ENCODE measurements at places on chromosomes 1 and 21.

DNA sequence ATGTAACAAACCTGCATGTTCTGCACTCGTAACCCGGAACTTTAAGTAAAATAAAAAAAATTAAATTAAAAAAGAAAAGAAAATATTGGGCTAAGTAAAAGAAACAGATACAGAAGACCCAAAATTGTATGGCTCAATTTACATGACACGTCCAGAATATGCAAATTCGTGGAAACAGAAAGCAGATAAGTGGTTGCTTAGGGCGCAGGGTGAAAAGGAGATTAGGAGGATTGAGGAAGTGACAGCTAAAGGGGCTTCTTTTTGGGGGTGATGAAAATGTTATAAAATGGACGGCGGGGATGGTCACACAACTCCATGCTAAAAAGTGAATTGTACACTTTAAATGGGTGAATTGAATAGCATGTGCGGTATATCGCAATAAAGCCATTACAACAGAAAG lies 27.4 kb upstream of the ZBTB21 start:
- no peak for DNase-seq

GRCh38 chr1:214361636-214362035 lies 80.7 kb downstream of the SMYD2 start:
- DNase-seq = no peak

DNA sequence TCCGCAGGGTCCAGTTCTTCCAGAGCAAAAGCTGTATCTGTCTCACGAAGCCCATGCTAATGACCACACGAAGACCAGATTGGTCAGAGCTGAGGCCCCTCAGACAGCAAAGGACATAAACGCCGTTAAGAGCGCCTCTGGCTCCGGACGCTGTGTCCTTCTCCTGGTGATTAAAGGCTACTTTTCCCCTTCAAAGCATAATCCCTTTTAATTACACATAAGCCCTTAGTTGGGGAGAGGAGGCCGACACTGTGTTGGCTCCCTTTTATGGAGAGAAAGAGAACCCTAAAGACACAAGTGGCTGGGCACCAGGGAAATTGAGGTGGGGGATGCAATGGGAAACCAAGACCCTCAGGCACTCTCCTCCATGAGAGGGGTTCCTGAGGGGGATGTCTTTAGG lies at the start of gene ABCA4:
Gene ABCA4 (minus strand): TSS at position 158 of the 400 bp plus-strand sequence. CDS start 103 bp downstream, at position 55.
- no peak for DNase-seq

DNA sequence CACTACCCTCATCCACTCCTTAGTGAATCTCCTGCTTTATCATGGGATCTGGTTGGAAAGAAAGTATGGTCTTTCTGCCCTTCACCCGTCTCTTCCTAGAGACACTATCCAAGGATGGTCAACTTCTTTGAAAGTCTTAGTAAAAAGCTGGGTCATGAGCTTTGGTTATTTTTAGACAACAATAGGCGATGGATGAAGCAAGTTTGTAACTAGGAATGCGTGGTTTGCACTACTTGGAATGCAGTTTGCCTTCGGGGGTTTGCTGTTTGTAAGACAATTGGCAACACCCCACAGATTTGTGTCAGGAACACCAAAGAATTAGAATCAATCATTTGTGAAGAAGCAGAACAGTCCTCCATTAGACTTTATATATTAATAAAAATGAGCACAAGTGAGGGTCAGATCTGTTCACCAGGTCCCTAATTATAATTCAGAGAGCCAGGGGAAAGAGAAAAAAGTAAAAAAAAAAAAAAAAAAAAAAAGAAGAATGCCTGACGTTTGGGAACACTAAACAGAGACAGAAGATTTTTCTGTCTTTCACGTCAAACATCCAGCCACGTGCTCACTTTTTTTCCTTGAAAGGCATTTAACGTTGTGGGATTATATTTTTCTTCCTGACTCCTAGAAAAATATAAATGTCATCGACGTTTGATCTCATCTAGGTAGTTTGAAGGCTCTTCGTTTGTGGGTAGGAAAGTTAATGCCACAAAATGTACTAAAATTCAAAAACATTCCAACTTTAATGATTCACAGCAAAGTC lies 60.7 kb upstream of the BTG3 start:
- DNase-seq = no peak

DNA sequence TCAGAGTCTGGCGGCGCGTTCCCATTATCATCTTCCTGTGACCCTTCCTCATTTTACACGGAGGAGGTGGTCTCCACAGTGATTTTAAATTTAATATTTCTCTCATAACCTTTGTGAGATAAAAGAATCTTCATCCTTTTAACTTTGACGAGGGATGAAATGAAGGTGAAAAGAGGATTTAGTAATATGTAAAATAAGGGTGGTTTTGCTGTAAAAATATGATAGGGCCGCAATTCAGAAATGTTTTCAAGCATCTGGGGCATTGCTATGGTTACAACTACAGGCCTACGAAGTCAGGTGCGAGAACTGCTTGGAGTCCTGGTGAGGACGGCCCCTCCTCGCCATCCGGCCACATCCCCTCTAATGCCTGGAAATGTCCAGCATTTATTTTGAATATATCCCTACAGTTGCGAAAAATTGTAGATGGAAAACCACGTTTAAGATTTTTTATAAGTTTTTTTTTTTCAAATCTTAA lies 422 bp upstream of the RSBN1 start:
- DNase-seq = no peak

DNA sequence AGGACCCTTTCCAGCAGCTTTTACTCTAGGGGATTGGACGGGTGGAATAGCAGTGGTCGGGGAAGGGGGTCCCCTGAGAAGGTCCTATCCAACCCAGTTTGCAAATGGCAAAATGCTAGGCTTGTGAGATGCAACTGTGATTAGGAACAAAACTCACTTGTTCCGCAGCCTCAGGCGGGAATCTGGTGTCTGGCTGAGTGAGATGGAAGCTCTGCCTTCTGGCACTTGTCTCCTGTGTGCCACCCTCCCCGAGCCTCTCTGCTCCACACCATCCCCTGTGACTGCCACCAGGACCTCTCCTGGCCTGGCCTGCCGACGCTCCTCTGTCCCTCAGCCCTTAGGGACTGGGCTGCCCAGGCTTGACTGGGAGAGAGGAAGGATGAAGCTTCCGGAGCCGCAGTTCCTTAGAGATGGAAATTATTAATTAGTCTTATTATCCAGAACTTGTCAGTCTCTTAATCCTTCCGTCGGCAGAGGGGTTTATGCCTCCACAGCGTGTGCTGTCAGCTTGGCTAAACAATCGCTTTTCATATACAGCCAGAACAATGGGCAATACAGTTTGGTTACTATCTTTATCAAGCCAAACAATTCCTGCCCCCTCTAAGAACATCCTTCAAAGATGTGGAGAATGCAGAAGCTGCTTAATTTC lies 292.8 kb upstream of the VAMP3 start:
- DNase-seq = peak; percentile 56

- peak; percentile 13 for DNase-seq
Observed at GRCh38 chr1:78839704-78840277, 166.7 kb downstream of the ADGRL4 start.

DNA sequence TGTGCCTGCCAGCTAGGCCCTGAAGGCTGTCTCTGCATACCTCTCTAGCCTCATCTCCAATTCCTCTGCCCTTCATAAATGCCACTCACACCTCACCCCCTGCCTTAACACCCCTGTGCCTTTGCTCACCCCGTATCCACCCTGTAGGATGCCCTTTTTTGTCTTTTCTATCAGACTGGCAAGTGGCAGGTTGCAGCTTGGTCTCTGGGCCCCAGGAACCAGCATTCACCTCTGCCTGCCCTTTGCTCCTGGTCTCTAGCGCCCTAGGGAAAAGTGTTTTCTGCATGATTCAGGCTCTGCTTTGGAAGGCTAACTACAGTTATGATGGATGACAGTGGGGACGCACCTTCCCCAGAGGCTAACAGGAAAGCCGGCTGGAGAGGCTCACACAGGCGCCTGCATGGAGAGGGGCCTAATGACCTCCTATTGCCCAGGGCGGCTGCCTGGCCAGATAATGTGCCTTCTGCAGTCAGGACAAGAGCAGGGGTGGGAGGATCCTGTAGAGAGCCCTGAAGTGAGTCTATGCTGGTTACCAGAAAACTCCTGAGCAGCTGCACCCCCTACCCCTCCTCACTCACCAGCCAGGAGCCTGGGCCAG lies 11.2 kb downstream of the KANK4 start:
- no peak for DNase-seq

DNA sequence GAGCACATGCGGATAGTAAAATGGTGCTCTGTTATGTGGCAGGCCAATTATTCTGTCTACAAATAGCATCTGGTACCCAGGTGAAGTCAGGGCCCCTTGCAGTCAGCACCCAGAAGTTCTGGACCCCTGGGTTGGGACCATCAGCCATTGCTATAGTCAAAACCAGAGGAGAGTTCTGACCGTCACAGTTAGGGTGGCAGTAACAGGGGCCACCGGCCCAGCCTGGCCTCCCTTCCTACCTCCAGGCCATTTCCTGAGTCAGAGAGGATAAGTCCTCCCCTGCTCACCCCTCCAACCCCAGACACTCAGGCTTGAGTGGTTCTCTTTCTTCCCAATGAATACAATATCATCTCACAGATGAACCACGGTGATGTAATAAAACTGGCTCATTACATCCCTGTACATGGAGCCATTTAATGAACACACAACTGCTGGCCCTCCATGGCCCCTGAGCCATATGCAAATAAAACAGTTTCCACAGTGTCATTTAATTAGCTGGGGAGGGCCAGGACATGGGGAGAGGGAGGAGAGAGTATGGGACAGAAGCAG lies 673.6 kb downstream of the MATN1 start:
- no peak for DNase-seq

DNA sequence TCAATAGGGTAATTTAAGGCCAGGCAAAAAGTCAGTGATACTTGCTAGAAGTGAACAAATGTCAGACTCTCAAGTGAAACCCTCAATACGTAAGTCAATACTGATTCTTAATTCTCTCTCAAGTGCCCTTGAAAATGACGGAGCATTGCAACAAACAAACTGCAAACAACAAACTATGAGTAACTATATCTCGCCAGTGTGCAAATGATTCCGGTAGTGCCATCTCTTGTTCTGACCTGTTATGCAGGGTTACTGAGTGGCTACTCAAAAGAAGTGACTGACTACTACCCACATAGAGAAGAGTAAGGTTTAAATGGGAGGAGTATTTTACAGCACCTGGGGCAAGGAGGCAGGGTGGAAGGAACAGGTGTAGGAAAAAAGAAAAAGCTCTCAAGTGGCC lies 1.6 kb downstream of the SLC19A2 start:
- DNase-seq = no peak

DNA sequence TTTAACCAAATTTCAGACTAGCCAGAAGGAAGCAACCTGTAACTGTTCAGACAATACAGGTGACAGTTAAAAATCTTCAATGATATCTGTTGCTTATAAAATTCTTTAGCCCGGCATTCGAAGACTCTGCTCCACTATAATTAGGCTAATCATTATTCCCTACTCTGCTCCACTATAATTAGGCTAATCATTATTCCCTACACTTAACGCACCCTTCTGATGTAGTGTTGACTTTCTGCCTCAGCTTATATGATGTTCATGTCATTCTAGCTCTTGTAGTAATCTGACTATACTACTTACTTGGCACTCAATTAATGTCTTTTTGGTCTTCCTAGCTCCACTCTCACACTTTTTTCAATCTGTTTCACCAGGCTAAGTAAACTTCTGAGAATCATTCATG lies 13.3 kb downstream of the TESK2 start:
- no peak for DNase-seq

GRCh38 chr1:226666164-226666506 lies 72.9 kb downstream of the ITPKB start:
- no peak for DNase-seq

DNA sequence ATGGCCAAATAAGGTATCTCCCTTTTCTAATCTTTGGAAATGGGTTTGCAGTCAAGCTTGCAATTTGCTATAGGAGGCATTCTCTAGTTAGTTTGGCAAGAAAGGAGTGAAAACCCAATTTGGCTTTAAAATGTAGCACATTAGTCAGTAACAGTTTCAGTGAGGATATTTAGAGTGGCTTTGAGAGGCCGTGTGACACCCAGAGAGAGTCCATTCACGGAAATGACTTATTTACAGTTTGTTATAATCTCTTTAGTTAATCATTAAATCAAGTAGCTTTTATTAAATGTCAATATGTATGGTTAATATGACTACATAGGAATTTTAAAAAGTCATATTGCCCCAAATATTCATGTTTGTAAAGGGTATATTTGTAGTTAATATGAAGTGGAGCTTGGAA lies 9.6 kb downstream of the ZBTB18 start:
- no peak for DNase-seq

- DNase-seq = no peak
Observed at GRCh38 chr21:14550135-14550534, 4.0 kb upstream of the SAMSN1 start.

GRCh38 chr1:165942927-165943597 lies 115.6 kb downstream of the UCK2 start:
- no peak for DNase-seq

DNA sequence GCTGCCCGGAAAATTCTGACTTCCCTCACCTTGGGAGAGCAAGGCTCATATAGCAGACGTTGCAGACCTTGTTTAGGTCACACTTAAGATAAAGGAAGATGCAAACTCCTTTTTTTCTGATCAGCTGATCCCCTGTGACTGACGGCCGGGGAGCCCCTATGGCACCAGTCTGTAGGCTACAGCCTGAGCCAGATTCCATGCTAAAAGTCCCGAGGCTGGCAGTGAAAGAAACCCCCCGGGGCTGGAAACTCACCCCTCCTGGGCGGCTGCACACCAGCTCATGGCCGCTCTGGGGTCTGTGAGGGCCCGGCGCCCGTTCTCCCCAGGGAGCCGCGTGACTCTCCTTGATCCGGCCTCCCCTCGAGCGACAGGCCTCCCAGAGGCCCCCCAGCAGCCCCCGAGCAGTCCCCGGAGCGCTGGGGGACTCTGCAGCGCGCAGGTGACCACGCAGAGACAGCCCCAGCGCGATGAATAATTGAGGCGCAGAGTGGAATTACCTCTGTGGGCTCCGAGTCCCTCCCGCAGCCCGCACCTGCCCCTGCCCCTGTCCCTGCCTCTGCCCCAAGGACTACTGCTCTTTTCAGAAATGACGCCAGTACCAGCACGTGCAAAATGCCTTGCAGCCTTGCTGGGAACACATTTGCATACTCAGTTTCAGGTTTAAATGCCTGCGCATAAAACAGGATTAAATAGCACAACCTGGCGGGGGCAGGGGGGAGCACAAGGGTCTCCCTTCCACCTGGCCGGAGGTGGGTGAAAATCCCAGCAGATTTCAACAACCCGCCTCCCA lies 62.6 kb upstream of the CLDN14 start:
- DNase-seq = no peak

DNA sequence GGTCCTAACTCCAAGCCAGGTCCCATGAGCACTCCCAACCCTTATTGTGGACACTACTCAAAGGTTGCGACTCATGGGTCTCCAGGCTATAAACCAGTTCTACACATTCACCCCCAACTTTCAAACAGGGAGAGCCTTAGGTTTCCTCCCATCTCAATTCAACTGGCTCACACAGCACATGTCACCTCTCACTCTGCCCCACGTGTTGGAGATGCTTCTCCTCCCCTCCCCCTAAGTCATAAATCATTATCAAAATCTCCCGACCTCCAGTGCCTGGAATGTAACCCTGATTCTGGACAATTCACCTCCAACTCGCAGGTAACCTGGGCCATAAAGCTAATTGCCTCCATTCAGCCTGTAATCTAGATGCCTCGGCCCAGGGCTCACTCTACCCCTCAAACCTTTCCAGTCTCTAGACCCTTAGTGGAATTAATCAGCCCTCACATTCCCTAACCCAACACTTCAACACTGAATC lies 595 bp downstream of the AK2 start:
- no peak for DNase-seq

GRCh38 chr21:26055010-26055409 lies 115.6 kb downstream of the APP start:
- no peak for DNase-seq

- no peak for DNase-seq
Observed at GRCh38 chr1:183227422-183228346, 41.6 kb downstream of the LAMC2 start.

Measured in putamen (tissue), 1 donor.